ENCODE measurements at places on chromosomes 5 and 9.

DNA sequence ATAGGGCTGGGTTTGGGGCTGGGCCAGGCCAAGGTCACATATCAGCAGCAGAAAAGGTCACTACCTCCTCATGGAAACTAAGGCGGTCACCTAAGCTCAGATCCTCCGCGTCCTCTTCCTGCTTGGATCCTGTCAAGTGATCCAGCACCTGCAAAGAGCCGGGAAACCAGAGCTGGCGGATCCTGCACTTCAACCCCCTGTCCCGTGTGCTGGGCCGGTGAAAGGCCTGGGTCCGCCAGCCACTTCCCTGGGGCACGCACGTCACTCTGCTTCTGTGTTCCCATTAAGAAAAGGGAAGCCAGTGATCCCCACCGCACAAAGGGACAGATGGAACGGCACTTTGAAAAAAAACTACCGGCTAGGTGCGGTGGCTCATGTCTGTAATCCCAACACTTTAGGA is 61.3 kb upstream of the STXBP1 start:
- no peak overlapping the region for H3K4me3 ChIP-seq
- H3K4me1 ChIP-seq = peaks cover 48% of the 10 kb centered on the region
- peaks cover 4% of the 10 kb centered on the region for H3K36me3 ChIP-seq
- DNase-seq = no peak

GRCh38 chr9:93187574-93187973 is 3.6 kb downstream of the WNK2 start:
- H3K27me3 ChIP-seq = no peaks in the 10 kb centered on the region
- H3K36me3 ChIP-seq = no peaks in the 10 kb centered on the region
- peaks cover 8% of the 10 kb centered on the region for H3K4me1 ChIP-seq

GRCh38 chr5:178246624-178247279 is 14.2 kb upstream of the PHYKPL start:
- no peaks in the 10 kb centered on the region for H3K4me1 ChIP-seq
- no peak for DNase-seq
- H3K4me3 ChIP-seq = no peak overlapping the region
- no peaks in the 10 kb centered on the region for H3K36me3 ChIP-seq

DNA sequence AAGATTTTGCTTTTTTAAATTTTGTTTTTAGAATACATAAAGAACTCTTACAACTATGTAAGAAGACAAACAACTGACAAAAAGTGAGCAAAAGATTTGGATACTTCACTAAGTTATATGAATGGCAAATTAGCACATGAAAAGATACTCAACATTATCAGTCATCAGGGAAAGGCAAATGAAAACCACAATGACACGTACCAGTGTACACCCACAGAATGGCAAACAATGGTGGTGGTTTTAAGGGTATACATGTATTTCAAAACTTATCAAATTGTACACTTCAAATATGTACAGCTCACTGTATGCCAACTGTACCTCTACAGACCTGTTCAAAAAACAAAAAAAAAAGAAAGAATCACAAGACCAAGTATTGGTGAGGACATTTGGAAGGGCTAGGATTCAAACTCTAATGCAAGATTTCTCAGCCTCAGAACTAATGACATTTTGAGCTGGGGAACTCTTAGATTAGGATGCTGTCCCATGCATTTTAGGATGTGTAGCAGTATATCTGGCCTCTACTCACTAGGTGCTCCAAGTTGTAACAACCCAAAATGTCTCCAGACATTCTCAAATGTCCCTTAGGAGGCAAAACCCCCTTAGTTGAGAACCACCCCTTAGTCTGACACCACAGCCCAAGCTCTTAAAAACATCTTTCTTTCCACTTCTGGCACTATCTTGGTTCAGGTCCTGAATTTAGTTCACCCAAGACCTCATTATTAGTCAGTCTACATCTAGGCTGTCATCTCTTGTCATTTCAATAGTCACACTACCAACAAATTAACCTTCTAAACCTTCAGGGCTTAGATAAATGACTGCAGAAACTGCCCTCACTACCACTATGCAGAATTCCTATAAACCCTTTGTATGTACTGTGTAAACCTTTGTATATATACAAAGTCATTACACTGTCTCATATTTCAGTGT is 9.7 kb downstream of the SCAI start:
- no peak for DNase-seq
- no peak overlapping the region for H3K27ac ChIP-seq
- H3K4me3 ChIP-seq = no peak overlapping the region
- H3K4me1 ChIP-seq = no peaks in the 10 kb centered on the region
- no peaks in the 10 kb centered on the region for H3K27me3 ChIP-seq
- H3K36me3 ChIP-seq = no peaks in the 10 kb centered on the region

- DNase-seq = no peak
- no peak overlapping the region for H3K4me3 ChIP-seq
- H3K4me1 ChIP-seq = no peaks in the 10 kb centered on the region
- H3K27ac ChIP-seq = no peak overlapping the region
- no peaks in the 10 kb centered on the region for H3K27me3 ChIP-seq
These were observed 297.0 kb downstream of the SH3GL2 start for GRCh38 chr9:17875886-17876285.

DNA sequence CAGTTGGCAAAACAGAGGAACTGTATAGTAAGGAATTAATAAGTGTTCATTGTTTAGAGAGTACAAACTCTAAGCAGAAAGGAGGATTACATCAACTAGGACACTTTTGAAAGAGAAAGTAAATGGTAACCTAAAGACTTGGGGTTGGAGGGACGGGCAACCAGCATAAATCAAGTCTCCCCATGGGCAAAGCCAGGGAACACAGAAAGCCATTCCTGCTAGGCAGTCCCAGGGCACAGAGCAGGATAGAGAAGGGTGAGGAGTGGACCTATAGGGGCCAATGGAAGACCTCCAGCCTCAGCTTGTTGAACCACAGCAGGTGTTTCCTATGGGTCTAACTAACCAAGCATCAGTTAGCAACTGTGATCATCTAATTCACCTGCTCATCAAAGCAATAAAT is 9.2 kb upstream of the ERAP1 start:
- no peak for DNase-seq
- H3K27ac ChIP-seq = no peak overlapping the region
- H3K36me3 ChIP-seq = no peaks in the 10 kb centered on the region
- no peaks in the 10 kb centered on the region for H3K27me3 ChIP-seq

GRCh38 chr5:33659526-33660169 is 218.9 kb downstream of the TARS1 start:
- no peak overlapping the region for H3K27ac ChIP-seq
- DNase-seq = no peak
- no peaks in the 10 kb centered on the region for H3K4me1 ChIP-seq
- peaks cover 64% of the 10 kb centered on the region for H3K36me3 ChIP-seq
- no peaks in the 10 kb centered on the region for H3K27me3 ChIP-seq
- no peak overlapping the region for H3K4me3 ChIP-seq

- H3K4me3 ChIP-seq = no peak overlapping the region
- H3K4me1 ChIP-seq = no peaks in the 10 kb centered on the region
- no peak overlapping the region for H3K27ac ChIP-seq
- no peak for DNase-seq
These were observed 284.1 kb downstream of the HCN1 start for GRCh38 chr5:45411971-45412612.

- H3K27ac ChIP-seq = peak overlapping the region; percentile 77
- peak overlapping the region; percentile 80 for H3K4me3 ChIP-seq
- H3K27me3 ChIP-seq = no peaks in the 10 kb centered on the region
- H3K4me1 ChIP-seq = peaks cover 9% of the 10 kb centered on the region
- DNase-seq = no peak
- H3K36me3 ChIP-seq = no peaks in the 10 kb centered on the region
These were observed 76.7 kb upstream of the IFNE start for GRCh38 chr9:21558615-21559401.

Data from PC-9 (cell line).